ENCODE measurements at places on chromosomes 3 and 15. TPM values are rescaled to one million over a fixed set of nuclear protein-coding genes. Genes with fewer than 3 reads are reported as not detected.

DNA sequence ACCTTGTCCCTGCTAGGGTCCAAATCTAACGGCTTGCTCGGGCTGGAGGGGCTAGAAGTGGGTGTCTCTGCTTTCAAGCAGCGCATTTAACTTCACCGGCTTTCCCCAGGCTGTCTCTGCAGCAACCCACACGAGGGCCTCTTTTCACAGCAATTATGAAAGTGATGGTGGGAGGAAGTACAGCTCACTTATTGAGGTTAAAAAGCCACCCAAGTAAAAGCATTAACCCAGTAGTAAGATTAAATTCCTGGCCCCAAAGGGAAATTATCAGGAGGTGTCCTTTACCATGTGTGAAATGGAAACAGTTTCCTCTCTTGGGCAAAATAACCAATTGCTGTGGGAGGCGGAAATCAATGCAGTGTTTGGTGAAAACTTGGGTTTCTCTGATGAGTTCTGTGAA lies 41.1 kb downstream of the NGRN start:
- H3K4me3 ChIP-seq, result no peak overlapping the region
- H3K27me3 ChIP-seq, result no peaks in the 10 kb centered on the region
- DNase-seq, result no peak
- H3K27ac ChIP-seq, result no peak overlapping the region

DNA sequence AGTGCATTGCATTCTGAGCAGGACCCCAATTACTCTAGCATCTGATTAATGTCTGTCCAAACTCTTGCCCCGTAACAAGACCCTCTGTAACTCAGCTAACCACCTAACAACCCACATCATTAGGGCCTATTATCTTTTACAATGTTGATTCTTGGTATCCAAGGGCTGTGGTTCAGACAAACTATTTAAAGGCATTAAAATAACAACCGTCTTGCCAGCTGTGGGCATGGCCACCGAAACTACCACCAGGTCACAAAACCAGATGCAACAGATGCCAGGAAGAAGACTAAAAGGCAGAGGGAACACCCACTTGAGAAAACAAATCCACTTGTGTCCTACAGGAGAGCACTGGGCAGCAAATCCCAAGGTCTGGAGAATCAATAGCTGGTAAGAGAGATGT lies 262.9 kb downstream of the ERC2 start:
- DNase-seq, result no peak
- no peaks in the 10 kb centered on the region for H3K4me1 ChIP-seq
- H3K27me3 ChIP-seq, result peaks cover 2% of the 10 kb centered on the region
- no peak overlapping the region for H3K27ac ChIP-seq

- H3K36me3 ChIP-seq, result no peaks in the 10 kb centered on the region
- no peak overlapping the region for H3K27ac ChIP-seq
- no peak overlapping the region for H3K4me3 ChIP-seq
- H3K27me3 ChIP-seq, result peaks cover 42% of the 10 kb centered on the region
- no peak for DNase-seq
These were observed 68.0 kb downstream of the C3orf70 start for GRCh38 chr3:185084901-185085300.

- H3K27me3 ChIP-seq, result no peaks in the 10 kb centered on the region
- DNase-seq, result no peak
- no peaks in the 10 kb centered on the region for H3K36me3 ChIP-seq
- peak overlapping the region; percentile 60 for H3K4me3 ChIP-seq
These were observed 4.9 kb upstream of the CFAP100 start for GRCh38 chr3:126389794-126390146.

Gene TEX9
- total RNA-seq, result 11.8 TPM

DNA sequence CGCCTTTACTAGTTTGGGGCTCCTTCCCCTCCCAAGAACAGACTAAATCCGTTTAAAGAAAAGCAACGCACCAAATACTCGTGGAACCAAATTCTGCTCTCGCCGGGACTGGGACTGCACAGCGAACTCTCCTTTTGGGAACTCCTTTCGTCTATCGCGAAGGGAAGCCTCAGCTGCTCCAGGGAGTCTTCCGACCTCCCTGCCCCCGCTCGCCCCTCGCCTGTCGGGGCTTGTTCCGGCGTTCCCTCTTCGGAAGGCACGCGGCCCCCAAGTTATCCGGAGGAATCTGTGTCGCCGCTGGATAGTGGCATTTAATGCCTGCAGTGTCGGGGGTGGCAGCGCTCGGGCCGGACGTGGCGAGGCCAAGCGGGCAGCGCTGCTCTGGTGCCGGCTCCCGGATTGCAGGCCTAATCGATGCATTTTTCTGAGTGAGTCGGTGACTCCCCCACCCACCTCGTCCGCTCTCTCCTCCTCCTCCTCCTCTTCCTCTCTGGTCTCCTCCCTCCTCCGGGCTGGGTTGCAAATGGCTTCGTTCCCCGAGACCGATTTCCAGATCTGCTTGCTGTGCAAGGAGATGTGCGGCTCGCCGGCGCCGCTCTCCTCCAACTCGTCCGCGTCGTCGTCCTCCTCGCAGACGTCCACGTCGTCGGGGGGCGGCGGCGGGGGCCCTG lies at the start of gene TRIM71:
Gene TRIM71, plus strand, starts transcription at position 440 of the 671 bp plus-strand sequence. Its CDS starts 84 bp downstream, at position 524.
- H3K4me3 ChIP-seq, result no peak within 1 kb of the TSS
- no peak for DNase-seq
- H3K36me3 ChIP-seq, result no peaks in the 10 kb centered on the region
- no peaks in the 10 kb centered on the region for H3K4me1 ChIP-seq
- no peaks in the 10 kb centered on the region for H3K27me3 ChIP-seq
- no peak within 1 kb of the TSS for H3K27ac ChIP-seq

- DNase-seq, result no peak
- no peaks in the 10 kb centered on the region for H3K36me3 ChIP-seq
- H3K27me3 ChIP-seq, result no peaks in the 10 kb centered on the region
These were observed 129.4 kb downstream of the PLD1 start for GRCh38 chr3:171680726-171681411.

DNA sequence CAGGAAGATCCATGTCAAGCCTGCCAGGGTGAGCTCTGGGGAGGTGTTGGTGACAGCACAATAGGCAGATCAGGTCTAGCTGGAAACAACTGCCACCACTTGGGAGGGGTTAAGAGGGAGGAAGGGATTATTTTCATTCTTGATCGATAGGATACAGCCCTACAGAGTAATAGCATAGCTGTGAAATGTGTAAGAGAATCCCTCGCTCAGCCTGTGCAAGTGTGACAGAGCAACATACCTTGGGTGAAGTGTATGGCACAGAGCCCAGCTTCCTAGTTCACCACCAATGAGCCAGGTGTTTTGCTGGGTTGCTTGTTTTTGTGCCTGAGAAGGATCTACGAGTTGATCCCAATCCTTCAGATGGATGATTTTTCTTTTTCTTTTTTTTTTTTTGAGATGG lies 9.2 kb upstream of the DCUN1D1 start:
- no peak overlapping the region for H3K4me3 ChIP-seq
- no peaks in the 10 kb centered on the region for H3K36me3 ChIP-seq
- H3K27ac ChIP-seq, result no peak overlapping the region
- peak; percentile 25 for DNase-seq

Measured in PC-9 (cell line).